ENCODE measurements at places on chromosomes 7 and 10.

DNA sequence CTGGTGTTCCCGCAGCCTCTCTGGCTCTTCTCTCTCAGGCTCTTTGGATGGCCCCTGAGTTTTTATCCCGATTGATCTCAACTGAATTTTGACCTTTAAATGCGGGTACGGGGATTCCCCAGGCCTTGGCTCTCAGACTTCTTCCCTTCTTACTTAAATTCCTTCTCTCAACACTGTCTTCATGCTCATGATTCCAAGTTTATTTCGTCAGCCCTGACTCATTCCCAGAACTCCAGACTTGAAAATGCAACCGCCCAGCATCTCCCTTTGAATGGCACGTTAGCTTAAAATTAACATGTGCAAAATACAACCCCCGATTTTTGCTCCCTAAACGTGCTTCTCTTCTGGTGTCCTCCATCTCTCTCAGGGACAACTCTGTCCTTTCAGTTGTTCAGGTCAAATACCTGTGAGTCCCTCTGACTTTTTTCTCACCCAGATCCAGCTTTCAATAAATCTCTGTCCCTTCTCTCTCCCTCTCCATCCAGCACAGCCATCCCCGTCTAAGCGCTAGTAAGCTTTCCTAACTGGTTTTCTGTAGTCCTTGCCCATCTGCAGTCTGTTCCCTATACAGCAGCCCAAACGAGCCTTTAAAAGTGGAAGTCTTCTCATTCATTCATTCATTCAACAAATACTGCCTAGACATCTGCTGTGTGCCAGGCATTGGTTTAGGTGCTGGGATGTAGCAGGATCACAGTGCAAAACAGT lies 7.1 kb downstream of the HECW1 start:
- no peak for DNase-seq

- no peak for DNase-seq
Observed at GRCh38 chr10:122221958-122222357, 49.1 kb upstream of the BTBD16 start.

GRCh38 chr7:21749378-21749777 lies 196.3 kb downstream of the CDCA7L start:
- DNase-seq: no peak

- no peak for DNase-seq
Observed at GRCh38 chr7:117950601-117951260, 77.5 kb upstream of the CTTNBP2 start.

DNA sequence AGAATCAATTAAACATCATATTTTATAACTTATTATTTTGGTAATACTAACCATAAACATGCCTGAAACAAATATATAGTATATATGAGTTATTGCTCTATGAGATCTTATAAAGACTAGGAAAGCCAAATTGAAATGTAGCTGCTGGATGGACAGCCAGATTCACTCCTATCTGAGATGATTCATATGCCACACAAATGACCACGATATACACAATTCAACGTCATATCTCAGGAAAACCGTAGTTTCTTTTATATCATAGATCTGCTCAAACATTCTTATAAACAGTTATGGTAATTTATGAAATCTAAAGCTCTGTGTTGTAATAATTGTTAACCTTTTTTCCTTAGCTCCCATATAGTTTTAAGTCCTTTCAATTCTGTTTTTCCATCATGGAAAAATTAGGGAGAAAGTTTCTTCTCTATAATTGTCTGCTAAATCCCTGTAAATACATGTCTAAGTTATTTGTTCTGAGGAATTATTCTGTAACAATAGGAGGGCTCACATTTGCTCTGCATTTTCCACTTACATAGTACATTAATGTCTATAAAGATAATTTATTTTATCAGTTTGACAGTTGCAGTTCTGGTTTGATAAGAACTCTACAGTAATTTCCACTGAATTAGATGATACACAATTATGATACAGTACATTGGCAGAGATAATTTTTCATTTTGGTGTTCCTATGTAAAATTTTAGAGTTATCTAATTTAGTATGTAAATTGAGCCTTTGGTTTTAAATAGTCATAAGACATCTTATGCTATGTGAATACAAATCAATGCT lies 42.7 kb downstream of the GNAT3 start:
- DNase-seq: no peak

GRCh38 chr7:98027342-98028033 lies 37.5 kb upstream of the OCM2 start:
- DNase-seq: no peak

- DNase-seq: no peak
Observed at GRCh38 chr7:75571209-75571608, 79.1 kb downstream of the SPDYE5 start.

DNA sequence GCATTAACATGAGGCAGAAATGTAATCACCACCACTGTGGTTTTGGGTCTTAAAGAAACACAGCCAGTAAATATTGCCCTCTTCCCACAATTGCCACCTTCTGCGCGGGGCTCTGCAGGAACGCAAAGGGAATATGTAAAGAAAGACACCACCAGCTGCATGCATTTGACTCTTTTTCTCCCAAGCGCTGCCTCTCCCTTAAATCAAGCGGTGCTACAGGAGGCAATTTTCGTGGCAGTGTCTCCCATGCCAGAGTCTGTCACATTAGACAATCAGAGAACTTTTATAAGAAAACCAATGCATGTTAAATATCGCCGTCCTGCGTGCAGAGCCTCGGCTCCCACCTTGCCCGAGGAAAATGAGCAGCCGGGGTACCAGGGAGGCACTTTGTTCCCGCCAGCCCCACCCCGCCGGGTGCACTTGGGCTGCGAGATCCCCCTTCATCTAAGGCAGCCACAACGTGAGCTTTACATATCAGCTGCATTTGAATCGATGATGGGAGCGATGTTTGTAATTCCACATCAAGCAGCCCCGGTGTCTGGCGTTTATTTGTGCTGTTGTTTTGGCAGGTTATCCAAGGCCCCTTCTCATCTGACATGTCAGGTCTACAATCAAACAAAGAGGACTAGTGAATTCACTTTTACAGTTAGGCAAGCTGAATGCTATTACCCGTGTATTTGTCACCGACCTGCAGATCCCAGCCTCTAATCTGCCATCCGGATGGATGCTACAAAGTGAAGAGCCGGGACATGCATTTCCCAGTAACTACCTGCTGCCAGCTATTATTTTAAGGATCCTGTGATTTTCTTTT lies 72.3 kb upstream of the MGMT start:
- DNase-seq: no peak

DNA sequence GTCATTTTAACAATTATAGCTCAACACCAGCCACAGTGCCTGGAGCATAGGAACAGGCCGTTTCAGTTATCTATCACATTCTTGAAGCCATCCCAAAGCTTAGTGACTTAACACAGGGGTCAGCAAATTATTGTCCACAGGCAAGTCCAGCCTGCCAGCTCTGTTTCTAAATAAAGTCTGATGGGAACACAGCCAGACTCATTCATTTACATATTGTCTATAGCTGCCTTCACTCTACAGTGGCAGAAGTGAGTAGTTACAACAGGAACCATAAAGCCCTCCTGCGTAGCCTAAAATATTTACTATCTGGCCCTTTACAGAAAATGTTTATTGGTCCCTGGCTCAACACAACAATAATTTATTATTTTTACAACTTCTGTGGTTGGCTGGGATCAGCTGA lies 407.5 kb upstream of the AUTS2 start:
- DNase-seq: no peak

Measured in stimulated activated CD8-positive, alpha-beta memory T cell treated with anti-CD3 and anti-CD28 coated beads, Interleukin-15, amount 100 ng/mL, for 48 hours (primary cell).